HT1080 (cell line): ENCODE measurements at places on chromosomes 7 and 10.

DNA sequence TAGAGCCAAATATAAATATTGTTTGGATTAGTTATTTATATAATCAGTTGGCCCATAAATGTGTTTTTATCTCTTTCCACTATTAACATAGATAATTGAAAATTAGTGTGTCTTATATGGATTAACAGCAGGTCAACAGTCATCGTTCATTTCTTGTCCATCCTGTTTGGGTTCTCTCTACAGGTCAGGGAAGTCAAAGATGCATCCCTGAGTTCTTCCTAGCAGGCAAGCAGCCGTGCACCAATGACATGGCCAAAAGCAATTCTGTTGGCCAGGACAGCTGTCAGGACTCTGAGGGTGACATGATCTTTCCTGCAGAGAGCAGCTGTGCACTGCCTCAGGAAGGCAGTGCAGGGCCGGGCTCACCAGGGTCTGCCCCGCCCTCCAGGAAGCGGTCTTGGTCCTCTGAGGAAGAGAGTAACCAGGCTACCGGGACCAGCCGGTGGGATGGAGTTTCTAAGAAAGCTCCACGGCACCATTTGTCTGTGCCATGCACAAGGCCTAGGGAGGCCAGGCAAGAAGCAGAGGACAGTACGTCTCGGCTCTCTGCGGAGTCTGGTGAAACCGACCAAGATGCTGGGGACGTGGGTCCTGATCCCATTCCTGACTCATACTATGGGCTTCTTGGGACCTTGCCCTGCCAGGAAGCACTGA lies 15.9 kb downstream of the FBH1 start:
- DNase-seq, result no peak

GRCh38 chr10:132471125-132471451 lies 66.5 kb upstream of the INPP5A start:
- DNase-seq, result no peak

DNA sequence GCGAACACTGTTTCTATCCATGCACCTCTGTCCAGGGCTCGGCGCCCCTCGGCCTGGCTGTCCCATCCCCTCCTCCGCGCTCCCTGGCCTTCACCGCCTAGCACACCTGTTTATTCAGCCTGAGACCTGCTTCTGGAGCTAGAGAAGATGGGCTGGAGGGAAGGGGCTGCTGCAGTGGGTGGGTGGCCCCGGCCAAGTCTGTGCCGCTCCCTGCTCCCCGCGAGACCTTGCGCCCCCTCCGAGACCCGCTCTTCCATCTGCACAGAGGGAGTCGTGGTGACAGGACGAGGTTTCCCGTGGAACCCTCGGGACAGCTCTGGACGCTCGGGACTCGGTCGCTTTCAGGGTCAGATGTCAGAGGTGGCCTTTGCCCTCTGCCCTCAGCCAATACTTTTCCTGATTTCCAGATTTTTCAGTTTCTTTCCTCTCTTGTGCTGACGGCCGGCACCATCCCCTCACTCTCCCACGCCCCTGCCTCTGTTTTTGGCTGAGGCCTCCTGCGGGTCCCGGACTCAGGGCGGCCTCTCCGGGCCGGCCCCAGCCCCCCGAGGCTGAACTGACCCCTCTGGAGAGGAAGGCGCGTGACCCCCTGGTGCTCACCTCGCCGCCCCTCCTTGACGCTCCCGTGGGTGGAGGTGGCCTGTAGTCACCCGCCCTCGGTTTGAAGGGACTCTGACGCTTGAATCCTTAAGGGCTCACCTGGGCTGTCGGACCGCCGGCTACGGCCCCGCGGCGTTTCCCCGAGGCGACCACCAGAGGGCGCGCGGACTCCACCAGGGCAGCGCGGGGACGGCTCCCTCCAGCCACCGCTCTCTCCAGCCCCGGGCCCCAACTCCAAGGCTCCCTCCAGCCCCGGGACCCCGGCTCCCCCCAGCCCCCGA lies 15.6 kb downstream of the SHH start:
- peak; percentile 37 for DNase-seq

- DNase-seq, result no peak
These were observed 24.2 kb downstream of the PIK3AP1 start for GRCh38 chr10:96695975-96696634.
